AG08396 (cell line): ENCODE measurements at places on chromosomes 7 and 10.

DNA sequence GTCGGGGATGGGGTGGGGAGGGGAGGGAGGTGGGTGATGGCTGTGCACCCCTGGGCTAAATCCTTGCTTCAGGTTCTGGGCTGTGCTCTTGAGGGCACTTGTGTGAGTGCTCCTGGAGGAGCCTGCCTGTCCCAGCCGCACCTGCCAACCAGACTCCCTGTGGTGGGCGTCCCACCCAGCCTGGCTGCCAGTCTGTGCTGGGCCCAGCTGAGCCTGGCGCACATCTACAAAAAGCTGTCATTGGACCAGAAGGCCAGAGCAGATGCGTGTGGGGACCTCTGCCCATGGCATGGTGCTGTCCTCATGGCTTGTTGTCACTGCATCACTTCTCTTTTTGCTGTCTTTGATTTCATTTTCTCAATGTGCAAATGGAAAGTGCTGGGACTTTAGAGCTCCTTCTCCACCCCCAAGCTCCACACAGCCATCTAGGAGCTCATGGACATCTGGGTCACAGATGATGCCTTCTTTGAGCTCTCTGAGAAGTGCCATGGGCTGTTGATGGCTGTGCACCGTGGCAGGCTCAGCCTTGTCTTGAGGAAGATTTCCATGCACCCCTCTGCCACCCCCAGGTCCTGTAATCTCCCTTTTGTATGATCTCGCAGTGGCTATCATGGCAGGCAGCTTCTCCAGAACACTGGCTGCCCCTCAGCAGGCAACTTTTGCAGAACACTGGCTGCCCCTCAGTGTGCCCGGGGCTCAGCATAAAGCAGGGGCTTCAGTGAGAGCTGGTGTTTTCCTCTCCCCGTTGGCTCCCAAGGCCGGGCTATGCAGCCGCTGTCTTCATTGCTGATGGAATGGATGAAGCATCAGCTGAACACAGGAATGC is 83.9 kb downstream of the ADCY1 start:
- DNase-seq = no peak

- DNase-seq = no peak
Measured at GRCh38 chr10:59036311-59037017, 140.0 kb upstream of the PHYHIPL start.

DNA sequence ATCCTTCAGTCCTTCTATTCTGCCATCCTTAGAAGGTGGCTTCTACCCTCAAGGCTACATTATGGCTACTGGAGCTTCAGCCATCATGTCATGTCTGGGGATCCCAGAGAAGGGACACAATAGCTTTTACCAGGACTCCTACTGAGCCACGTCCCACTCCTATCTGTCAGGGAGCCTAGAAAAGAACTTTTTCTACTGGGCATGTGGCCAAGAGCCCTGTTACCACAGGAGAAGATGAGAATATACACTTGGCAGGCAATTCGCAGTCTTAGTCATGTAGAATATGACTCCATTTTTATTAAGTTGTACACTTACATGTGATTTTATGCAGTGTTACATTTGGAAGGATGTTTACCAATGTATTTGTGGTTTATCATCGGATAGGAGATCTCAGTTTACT is 64.6 kb upstream of the KCNMA1 start:
- DNase-seq = peak; percentile 73

- no peak for DNase-seq
Measured at GRCh38 chr10:103803941-103804340, 51.4 kb downstream of the SH3PXD2A start.

DNA sequence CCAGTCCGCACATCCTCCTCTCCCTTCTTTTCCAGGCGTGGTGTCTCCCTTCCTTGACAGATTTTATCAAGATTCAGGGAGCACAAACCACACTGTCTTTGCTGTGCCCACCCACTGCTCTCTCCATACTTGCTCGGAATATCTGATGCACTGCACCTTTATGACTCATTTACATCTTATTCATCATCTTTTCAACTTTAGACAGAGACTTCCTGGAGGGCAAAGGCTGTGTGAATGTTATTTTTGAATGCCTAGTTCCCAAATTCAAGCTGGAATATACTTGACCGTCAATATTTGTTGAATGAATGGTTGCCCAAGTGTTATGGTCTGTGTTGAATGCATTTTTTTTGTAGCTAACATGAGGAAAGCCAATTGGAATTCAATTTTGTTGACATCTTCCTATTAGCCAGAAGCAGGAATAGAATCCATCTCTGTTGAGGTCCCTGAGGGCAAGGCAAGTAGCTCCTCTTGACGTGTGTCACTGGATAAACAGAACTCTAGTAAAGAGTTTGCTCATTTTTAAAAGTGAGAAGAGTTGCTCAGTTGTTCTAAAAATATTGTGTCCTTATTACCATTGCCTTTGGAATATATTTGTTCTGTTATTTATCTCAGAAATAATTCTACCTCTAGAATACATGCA is 95.0 kb downstream of the KLF6 start:
- DNase-seq = no peak

GRCh38 chr10:5490698-5491464 is 8.5 kb downstream of the CALML5 start:
- DNase-seq = no peak

- no peak for DNase-seq
Measured at GRCh38 chr10:32174349-32174893, 118.2 kb upstream of the KIF5B start.

GRCh38 chr10:34918060-34918775 is 103.1 kb upstream of the PARD3 start:
- DNase-seq = no peak
